ENCODE measurements at places on chromosomes 2 and 18.

DNA sequence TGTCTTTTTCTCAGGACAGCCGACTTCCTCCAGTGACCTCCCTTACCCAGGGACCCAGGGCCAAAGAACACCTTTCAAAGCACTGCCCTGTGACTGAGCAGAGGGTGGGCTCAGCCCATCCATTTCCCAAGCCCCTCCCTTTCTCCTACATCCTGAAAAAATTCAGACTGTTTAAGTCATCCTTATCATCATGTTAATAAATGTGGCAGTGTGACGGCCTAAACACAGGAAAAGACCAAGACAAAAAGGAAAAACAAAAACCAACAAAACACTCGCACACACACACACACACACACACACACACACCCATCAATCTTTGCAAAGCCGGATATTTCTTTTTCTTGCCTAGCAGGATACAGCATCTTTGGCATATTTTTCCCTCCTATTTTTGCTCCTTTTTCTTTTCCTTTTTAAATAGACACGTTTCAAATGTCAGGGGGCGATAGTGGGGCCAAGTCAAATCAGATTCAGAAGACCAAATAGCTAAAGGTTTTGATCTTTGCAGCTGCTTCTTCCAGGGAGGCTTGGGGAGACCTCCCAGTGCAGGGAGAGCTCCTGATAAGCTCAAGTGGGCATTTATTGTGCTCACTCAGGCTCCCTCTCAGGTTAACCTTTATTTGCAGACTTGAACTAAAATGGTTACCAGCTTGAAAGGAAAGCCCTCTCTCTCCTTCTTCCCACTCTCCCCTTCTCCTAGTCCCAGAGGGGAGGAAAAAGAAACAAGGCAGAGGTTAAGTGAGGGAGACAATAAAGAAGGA lies 39.5 kb upstream of the NRP2 start:
- DNase-seq: no peak

- DNase-seq: no peak
Measured at GRCh38 chr2:26493566-26493965, 15.6 kb upstream of the OTOF start.

GRCh38 chr2:234533626-234534025 lies 36.7 kb upstream of the ARL4C start:
- DNase-seq: no peak

GRCh38 chr2:200171731-200172482 lies 134.6 kb upstream of the SPATS2L start:
- DNase-seq: no peak

DNA sequence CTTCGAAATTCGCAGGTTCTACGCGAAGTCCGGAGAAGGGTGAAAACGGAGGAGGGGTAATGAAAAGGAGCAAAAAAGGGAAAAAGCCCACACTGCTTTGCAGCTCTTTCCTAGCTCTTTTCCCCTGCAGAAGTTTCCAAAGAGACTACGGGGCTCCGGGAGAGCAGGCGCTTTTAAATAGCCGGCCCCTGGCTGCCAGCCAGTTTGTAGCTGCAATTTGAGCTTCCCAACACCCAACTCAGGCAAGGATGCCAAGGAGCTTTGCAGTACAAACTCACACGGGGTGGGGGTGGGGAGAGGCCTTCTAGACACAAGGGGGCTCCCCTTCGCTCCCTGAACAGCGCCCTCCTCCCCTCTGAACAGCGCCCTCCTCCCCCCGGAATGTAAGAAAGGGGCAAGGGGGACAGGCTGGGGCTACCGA lies at the start of gene IGFBP5:
TSS of gene IGFBP5 (minus strand) at position 149 of the 421 bp plus-strand sequence. CDS start 774 bp downstream, outside the sequence.
- DNase-seq: no peak

- peak; percentile 56 for DNase-seq
Measured at GRCh38 chr2:207766697-207767460, 2.8 kb downstream of the FZD5 start.

DNA sequence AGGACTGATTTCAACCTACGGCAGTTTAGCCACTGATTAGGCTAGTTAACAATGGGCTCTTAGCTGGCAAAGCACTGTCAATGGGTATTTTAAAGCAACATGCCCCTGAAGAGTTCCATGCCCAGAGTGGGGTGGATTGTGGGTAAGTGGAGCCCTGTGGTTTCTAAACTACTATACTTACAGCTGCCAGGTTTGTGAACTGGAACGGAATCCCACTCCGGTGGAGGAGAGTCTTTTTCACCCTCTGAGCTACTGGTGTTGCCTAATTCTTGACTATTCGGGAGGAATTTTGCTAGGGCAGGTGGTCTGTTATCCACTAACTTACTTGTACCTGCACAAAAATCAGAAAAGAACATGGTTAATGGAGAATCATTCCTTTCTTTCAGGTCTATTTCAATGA lies 52.6 kb downstream of the ZAP70 start:
- no peak for DNase-seq

DNA sequence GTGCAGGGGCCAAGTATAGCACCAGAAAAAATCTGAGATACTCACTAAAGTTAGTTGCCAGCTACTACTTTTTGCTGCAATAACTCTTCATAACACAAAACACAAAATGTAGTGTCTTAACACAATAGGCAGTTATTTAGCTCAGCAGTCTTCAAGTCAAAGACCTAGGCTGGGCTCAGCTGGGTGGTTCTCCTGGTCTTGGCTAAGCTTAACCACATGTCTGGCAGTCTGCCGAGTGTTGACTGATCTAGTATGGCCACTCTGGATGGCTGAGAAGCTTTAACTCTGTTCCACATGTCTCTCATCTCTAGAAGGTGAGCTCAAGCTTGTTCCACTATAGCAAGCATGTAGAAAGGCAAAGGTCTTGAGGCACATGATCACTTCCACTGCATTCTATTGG lies 451.6 kb downstream of the SOX11 start:
- no peak for DNase-seq

DNA sequence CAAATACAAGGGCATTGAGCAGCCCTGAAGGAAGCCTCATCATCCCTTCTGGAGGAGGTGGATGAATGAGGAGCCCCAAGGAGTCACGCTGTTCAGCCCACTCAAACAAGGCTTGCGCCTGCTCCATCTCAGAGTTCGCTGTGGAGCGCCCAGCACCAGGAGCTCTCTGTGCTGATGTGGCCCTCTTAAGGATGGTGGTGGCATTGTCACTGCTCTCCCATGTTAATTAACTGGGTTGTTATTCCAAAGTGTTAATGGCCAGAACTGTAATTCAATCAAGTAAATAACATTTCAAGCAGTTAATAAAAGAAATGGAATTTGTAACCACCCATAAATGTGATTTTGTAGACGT lies 726.0 kb upstream of the RAB6C start:
- DNase-seq: no peak

- no peak for DNase-seq
Measured at GRCh38 chr2:9678544-9678943, 47.7 kb upstream of the YWHAQ start.

- DNase-seq: no peak
Measured at GRCh38 chr2:241386519-241386918, 30.4 kb downstream of the FARP2 start.

- no peak for DNase-seq
Measured at GRCh38 chr2:207482630-207483029, 47.1 kb upstream of the CREB1 start.

GRCh38 chr2:4604767-4605166 lies 901.4 kb downstream of the DCDC2C start:
- DNase-seq: no peak

DNA sequence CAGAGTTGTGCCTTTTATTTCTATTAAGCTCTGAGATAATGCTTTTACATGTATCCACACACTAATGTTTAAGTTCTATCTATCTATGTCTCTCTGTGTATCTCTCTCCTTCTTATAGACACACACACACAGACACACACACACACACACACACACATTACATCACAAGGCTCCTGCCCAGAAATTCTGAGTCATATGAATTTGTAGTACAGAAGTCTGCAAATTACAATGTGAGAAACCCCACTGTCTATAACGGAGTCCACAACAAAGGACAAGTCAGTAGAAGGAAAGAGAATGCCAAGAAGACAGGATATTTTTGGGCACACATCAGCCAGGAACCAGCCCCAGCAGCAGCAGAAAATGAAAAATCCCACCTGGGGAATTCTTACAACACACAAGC lies 142.4 kb downstream of the EN1 start:
- no peak for DNase-seq

- DNase-seq: no peak
Measured at GRCh38 chr2:216560838-216561270, 62.2 kb downstream of the RPL37A start.

- DNase-seq: peak; percentile 76
Measured at GRCh38 chr2:72893594-72894319, 6.5 kb downstream of the SPR start.

GRCh38 chr2:52877703-52878102 lies 889.9 kb upstream of the CHAC2 start:
- no peak for DNase-seq

- DNase-seq: no peak
Measured at GRCh38 chr2:180077295-180077906, 70.3 kb upstream of the CWC22 start.

- no peak for DNase-seq
Measured at GRCh38 chr2:237542001-237542704, 24.2 kb upstream of the PRLH start.

- no peak for DNase-seq
Measured at GRCh38 chr2:222295368-222296062, 3.3 kb downstream of the PAX3 start.

- DNase-seq: no peak
Measured at GRCh38 chr2:216389570-216389969, 17.3 kb upstream of the MARCHF4 start.

DNA sequence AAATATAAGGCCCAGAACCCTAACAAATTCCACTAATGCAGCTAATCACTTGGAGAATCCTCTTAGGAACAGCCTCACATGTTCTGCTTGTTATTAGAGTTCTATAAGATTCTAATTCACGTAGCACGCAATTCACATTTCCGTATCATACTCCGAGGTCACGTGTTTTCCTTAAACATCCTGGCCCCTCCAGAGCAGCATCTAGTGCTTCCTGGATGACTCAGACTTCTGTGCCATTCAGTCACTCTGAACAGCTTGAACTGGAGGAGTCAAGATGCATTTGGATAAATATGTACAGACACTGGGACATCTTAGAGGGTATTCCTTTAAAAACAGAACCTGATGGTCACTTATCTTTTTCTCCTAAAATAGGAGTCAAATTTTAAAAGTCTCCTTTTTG lies 156.5 kb downstream of the MYO5B start:
- DNase-seq: no peak

DNA sequence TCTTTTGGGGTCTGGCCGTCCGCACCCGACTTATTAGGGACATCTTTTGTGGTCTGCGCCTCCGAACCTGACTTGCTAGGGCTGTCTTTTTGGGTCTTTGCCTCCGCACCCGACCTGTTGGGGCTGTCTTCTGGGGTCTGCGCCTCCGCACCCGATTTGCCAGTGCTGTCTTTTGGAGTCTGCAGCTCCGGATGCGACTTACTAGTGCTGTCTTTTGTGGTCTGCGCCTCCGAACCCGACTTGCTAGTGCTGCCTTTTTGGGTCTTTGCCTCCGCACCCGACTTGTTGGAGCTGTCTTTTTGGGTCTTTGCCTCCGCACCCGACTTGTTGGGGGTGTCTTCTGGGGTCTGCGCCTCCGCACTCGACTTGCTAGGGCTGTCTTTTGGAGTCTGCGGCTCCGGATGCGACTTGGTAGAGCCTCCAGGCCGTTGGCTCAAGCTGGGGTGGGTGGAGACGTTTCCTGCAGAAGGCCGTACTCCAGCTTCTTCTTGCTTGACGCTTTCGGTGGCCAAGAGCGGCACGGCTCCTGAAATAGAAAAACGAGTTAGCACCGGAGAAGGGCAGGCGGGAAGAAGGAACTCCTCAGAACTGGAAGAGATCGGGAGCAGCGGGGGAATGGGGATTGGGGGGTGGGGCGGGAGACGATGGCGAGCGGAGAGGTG lies 498 bp downstream of the TGOLN2 start:
- DNase-seq: peak; percentile 61

- no peak for DNase-seq
Measured at GRCh38 chr18:8003878-8004675, 437.0 kb downstream of the PTPRM start.

GRCh38 chr18:7697306-7697705 lies 130.2 kb downstream of the PTPRM start:
- DNase-seq: no peak

DNA sequence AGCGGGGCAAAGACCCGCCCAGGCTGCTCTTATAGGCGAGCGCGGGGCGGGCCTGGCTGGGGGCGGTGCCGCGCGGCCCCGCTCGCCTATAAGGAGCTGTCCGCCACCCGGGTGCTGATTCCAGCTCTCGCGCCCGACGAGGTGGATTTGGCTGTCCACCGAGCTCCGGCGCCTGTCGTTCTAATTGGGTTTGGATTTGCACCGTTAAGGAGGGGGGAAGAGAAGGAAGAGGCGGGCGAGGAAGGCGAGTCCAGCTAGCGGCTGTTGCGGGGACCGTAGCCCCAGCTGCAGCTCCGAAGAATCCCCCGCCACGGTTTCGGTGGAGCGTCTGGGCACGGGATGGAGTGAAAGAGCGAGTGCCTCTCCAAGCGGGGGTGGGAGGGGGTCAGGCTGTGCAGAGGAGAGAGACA lies at the start of gene CNTNAP5:
TSS of gene CNTNAP5 (plus strand) at position 117 of the 410 bp plus-strand sequence. CDS start 364 bp downstream, outside the sequence.
- DNase-seq: peak; percentile 43

- peak; percentile 76 for DNase-seq
Measured at GRCh38 chr2:227884511-227884947, 13.1 kb downstream of the DAW1 start.

DNA sequence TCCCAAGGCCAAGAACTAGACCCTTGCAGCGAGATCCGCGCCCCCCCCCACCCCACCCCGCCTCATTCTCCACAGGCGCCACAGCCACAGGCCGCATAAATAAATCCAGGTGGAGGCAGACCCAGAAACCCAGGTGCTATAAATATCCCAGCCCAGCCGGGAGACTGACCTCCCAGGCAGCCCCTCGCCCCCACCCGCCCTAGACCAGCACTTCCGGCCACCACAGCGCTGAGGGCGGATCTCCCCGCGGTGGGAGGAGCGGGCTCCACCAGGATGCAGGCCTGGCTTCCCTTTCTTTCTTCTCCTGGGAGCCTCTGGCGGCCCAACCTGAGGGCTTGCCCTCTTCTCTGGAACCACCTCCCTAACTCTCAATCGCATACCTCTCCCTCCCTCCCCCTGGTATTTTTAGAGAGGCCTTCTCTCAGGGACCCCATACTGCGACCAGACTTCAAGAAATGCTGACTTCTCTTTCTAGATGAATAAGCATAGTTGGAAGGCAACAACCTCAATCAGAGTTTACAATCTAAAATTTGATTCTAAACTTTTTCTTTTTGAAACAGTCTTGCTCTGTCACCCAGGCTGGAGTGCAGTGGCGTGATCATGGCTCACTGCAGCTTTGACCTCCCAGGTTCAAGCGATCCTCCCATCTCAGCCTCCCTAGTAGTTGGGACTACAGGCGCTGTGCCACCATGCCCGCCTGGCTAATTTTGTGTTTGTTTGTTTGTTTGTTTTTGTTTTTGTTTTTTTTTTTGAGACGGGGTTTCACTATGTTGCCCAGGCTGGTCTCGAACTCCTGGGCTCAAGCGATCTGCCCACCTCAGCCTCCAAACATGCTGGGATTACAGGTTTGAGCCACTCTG lies 55.0 kb downstream of the PKDCC start:
- no peak for DNase-seq

- no peak for DNase-seq
Measured at GRCh38 chr2:171707752-171708151, 20.5 kb downstream of the DYNC1I2 start.

- DNase-seq: no peak
Measured at GRCh38 chr18:27699137-27699536, 477.8 kb downstream of the CDH2 start.

GRCh38 chr2:29448096-29448688 lies 333.0 kb downstream of the CLIP4 start:
- DNase-seq: no peak

GRCh38 chr2:169853041-169853668 lies 25.9 kb downstream of the UBR3 start:
- no peak for DNase-seq

- DNase-seq: no peak
Measured at GRCh38 chr2:15660491-15661294, 69.0 kb downstream of the DDX1 start.

Measured in GM10248 (cell line).